ENCODE measurements at places on chromosomes 6 and 20. TPM values are rescaled to one million over a fixed set of nuclear protein-coding genes. Genes with fewer than 3 reads are reported as not detected.

APCDD1L gene
- total RNA-seq: 0.89 TPM

- no peak for DNase-seq
- H3K27ac ChIP-seq: peak overlapping the region; percentile 88
- no peaks in the 10 kb centered on the region for H3K4me1 ChIP-seq
- H3K4me3 ChIP-seq: peak overlapping the region; percentile 67
- no peaks in the 10 kb centered on the region for H3K27me3 ChIP-seq
Observed at GRCh38 chr6:5004373-5005037, 668 bp upstream of the RPP40 start.

DNA sequence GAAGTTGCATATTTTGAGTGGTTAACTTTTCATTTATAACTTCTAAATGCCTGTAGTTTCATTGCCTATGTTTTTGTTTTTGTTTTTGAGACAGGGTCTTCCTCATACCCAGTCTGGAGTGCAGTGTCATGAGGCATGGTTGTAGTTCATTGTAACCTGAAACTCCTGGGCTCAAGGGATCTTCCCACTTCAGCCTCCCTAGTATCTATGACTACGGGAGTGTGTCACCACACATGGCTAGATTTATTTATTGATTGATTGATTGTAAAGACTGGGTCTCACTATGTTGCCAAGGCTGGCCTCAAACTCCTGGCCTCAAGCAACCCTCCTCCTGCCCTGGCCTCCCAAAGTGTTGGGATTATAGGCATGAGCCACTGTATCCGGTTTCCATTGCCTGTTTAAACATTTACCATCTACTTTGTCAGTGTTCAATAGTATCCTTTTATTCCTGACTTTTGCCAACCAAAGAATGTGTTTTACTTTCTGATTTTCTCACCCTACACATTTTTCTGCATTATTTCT, 144.6 kb downstream of the CDKAL1 start:
- H3K4me1 ChIP-seq: no peaks in the 10 kb centered on the region
- no peak for DNase-seq
- H3K27ac ChIP-seq: no peak overlapping the region
- no peak overlapping the region for H3K4me3 ChIP-seq
- H3K36me3 ChIP-seq: no peaks in the 10 kb centered on the region

GRCh38 chr6:42735976-42736375, 9.9 kb downstream of the TBCC start:
- no peaks in the 10 kb centered on the region for H3K36me3 ChIP-seq
- DNase-seq: no peak
- no peaks in the 10 kb centered on the region for H3K4me1 ChIP-seq
- H3K27ac ChIP-seq: no peak overlapping the region
- no peak overlapping the region for H3K4me3 ChIP-seq

- no peak for DNase-seq
- peak overlapping the region; percentile 79 for H3K27ac ChIP-seq
- no peaks in the 10 kb centered on the region for H3K27me3 ChIP-seq
Observed at GRCh38 chr6:118709859-118710350, 58.5 kb upstream of the CEP85L start.

- H3K36me3 ChIP-seq: no peaks in the 10 kb centered on the region
- DNase-seq: no peak
- no peak overlapping the region for H3K4me3 ChIP-seq
- H3K4me1 ChIP-seq: no peaks in the 10 kb centered on the region
- no peaks in the 10 kb centered on the region for H3K27me3 ChIP-seq
- H3K27ac ChIP-seq: no peak overlapping the region
Observed at GRCh38 chr20:52438326-52438963, 246.9 kb upstream of the ZFP64 start.

DNA sequence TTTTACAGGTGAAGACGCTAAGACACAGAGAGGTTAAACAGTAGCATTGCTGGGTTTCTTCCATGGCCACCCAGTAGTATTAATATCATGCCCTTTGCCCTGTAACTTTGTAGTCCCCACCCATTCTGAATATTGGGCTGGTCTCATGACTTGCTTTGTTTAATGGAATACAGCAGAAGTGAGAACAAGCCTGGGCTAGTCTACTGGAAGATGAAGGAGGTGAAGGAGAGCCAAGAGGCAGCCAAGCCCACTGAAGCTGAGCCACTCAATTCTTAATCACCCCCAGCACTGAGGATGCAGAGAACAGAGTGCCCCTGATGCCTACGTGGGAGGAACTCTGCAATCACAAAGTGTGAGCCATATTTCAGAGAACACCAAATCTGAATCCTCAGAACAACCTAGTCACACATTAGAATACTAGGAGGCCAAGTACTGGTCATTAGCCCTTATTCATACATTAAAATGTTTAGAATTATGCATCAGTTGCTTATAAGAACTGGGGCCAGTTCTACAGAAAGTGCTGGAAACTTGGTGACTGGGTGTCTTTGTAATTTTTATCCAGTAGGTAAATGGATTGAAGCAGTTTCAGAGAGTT, 270.1 kb upstream of the PRND start:
- H3K27ac ChIP-seq: no peak overlapping the region
- no peak overlapping the region for H3K4me3 ChIP-seq
- DNase-seq: no peak
- H3K27me3 ChIP-seq: no peaks in the 10 kb centered on the region
- H3K36me3 ChIP-seq: no peaks in the 10 kb centered on the region
- no peaks in the 10 kb centered on the region for H3K4me1 ChIP-seq
